ENCODE measurements at places on chromosomes 1 and 21.

GRCh38 chr1:91153341-91153740, 131.5 kb upstream of the ZNF644 start:
- DNase-seq, result no peak

- no peak for DNase-seq
Measured at GRCh38 chr1:73517603-73518191, 680.3 kb downstream of the LRRIQ3 start.

GRCh38 chr1:10529765-10530164, 55.0 kb downstream of the PEX14 start:
- DNase-seq, result no peak

DNA sequence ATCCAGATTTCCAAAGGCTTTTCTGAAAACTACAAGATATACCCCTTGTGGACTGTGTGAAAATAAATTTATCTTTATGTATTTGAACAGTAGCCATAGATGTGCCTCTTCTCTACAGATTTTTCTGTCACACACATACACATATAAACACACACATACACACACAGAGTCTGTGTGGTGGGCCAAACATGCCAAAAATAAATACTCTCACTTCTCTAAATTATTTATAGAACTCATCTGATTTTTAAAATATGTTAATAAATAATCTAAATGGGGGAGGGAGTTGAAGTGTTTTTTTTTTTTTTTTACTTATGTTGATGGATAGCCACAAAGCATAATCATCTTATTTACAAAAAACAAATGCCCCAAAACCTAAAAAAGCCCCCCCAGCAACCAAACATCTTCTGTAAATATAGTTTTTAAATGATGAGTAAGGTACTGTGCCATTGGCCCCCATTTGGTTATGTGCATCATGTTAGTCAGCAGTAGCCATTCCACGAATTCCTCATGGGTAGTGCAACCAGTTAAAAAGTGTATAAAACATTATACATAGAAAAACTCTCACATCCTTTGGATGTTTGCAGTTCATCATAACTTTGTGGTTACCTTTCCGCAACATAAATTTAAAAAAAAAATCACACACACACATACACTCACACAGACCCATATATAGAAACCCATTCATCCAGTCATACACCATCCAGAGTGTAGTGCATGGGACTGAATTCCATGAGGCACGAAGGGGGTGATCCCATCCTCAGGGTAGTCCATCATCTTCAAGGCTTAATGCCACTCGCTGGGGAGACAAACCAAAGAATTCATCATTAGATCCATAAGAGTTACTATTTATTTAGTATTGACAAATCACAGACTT, 8.2 kb upstream of the MAGOH start:
- DNase-seq, result no peak

- peak; percentile 99 for DNase-seq
Measured at GRCh38 chr1:26431979-26432695, at the start of gene DHDDS. TSS of gene DHDDS (plus strand) at chr1:26432321. CDS start at chr1:26432946, 625 bp downstream.

DNA sequence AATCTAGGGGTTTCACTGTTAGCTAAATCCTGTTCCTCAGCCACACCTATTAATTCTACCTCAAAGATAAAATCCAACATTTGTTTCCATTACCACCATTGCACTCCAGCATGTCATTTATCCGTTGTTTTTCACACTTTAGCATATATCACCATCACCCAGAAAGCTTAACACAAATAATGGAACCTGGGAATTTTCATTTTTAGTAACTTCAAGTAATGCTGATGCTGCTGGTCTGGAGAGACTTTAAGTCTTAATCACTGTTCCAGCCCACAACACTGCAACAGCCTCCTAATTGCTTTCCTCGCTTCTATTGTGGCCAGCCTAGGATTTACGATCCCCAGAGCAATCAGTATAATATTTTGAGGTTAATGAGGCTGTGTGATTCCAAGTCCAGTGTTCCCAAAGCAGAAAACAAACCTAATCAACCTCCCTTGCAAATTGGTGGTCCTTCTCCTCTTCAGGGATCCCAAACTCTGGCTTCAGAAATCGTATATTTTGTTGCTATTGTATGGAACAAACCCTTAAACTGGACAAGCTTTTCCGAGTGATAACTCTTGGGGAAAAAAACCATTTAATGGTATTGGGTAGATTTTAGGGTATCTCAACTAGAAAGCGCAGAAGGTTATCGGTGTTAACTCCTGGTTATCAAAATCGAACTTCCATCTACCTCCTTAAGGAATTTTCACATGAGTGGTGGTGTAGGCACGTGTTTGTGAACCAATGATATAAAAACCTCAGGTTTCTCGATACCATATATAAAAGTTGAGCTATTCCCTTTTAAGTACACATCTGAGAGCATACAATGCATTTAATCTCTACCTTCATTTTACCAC, 50.0 kb upstream of the BOLA1 start:
- DNase-seq, result no peak

- no peak for DNase-seq
Measured at GRCh38 chr1:5349526-5349925, 642.7 kb downstream of the NPHP4 start.

- DNase-seq, result no peak
Measured at GRCh38 chr1:41995441-41996130, 76.9 kb upstream of the HIVEP3 start.

GRCh38 chr1:207414606-207415108, 39.5 kb upstream of the CR2 start:
- no peak for DNase-seq

DNA sequence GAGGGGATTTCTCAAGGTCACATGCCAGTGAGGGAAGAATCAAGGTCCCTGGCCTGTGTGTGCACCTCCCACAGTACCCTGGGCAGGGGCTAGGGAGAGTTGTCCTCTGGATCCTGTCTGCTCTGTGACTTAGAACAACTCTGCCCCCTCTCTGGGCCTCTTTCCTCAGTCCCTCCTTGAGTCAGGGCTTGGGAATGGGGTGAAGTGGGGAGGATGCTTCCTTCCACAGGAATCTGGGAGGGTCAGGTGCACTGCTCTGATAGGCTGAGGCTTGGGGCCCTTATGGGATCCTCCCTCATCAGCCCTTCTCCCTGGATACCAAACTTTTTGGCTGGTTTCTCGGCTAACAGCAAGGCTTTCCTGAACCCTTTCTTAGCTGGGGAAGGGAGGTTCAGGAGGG, 2.5 kb downstream of the TRNP1 start:
- DNase-seq, result no peak

- DNase-seq, result no peak
Measured at GRCh38 chr1:115624859-115625258, 16.9 kb upstream of the VANGL1 start.

DNA sequence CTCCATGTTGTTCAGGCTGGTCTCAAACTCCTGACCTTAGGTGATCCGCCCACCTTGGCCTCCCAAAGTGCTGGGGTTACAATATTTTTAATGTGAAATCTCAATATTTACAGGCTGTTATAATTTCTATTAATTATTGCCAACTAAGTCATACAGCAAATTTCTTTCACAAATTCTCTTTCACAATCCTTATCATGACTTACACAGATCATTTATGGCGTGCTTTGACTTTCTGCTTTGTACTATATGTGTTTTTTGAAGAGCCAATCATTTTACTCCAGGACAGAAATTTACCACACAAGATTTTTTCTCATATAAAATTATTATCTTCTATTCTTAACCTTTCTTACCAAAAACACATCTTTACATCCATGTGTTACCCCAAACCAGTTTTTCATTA, 1729.9 kb downstream of the NCAM2 start:
- DNase-seq, result no peak

DNA sequence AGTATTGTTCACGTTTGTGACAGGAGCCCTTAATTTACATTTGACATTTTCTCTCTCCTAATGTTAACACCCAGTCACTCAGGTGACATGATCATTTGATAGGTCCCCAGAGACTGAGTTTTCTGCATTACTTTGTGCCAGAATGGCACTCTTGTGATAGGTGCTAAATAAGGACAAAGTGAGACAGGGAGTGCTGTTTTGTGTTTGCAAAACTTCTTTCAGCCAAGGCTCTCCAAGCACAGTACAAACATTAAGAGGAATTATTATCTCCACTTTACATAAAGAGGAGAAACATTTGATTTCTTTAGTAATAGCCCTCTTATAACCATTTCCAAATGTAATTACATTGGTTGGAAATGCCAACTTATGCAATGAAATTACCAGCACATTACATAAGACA, 355.2 kb downstream of the NTNG1 start:
- no peak for DNase-seq

GRCh38 chr1:5564578-5565257, 427.5 kb downstream of the NPHP4 start:
- DNase-seq, result no peak

DNA sequence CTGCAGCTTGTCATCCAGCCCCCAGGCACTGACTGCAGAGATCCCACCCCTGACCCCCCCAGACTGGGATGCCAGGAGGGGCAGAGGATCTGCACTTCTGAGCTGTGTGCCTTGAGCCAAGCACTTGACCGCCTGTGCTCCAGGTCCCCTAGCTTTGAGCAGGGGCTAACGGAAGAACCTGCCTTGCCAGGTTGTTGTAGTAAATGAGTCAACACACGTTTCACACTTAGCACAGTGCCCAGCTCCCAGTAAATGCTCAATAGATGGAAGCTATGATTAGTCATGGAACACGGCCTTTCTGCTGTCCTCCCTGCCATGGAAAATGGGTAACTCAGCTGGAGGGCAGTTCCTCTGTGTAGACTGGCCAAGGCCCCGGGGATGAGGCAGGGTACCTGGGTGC, 24.1 kb downstream of the IFFO2 start:
- DNase-seq, result no peak

GRCh38 chr1:94883691-94884090, 43.2 kb downstream of the CNN3 start:
- no peak for DNase-seq

DNA sequence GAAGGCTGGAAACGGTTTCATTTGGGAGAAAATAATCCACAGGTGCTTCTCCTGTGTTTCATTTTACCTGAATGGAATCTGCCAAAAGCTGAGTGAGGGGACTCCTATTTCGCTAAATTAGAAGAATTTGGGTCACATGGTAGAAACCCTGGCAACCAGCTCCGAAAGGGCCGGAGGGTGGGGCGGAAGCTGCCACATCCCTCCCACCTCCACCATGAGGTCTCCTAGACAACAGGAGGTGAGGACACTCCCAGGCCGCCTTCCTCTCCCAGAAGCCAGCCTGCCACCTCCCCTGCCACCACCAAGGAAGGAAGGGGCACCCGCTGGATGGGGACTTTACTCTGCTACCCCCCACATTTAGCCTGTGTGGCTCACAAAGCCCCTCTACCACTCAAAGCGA, 199.9 kb upstream of the ZC3H12A start:
- DNase-seq, result no peak

- DNase-seq, result no peak
Measured at GRCh38 chr1:206754011-206754410, 16.6 kb upstream of the IL19 start.

DNA sequence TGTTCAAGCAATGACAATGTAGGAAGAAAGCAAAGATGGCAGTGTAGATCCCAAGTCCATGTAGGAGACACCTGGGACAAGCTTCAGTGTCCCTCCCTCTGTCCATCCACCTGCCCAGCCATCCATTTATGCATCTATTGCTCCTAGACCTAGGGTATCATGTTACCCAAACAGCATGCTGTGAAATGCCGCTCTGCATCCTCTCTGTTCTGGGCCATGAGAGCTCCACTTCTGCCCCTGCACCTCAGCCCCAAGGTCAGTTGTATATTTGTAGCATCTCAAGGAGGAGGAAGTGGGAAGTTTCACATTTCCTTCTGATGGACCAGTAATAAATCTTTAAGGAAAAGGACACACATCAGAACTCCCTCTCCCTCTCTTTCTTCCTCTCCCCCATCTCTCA, 27.9 kb upstream of the TSPEAR start:
- no peak for DNase-seq

GRCh38 chr1:150753416-150753815, 12.2 kb downstream of the CTSS start:
- no peak for DNase-seq

- DNase-seq, result no peak
Measured at GRCh38 chr1:208731981-208732821, 488.0 kb upstream of the PLXNA2 start.

GRCh38 chr1:15676688-15677661, 7.1 kb upstream of the PLEKHM2 start:
- no peak for DNase-seq

GRCh38 chr1:236193184-236193583, 50.8 kb downstream of the GPR137B start:
- DNase-seq, result no peak

Measured in activated T-cell treated with anti-CD3 and anti-CD28 coated beads for 4 hours (primary cell).